Gastroesophageal sphincter (tissue), 4 donors: ENCODE measurements at places on chromosomes 4 and X.

DNA sequence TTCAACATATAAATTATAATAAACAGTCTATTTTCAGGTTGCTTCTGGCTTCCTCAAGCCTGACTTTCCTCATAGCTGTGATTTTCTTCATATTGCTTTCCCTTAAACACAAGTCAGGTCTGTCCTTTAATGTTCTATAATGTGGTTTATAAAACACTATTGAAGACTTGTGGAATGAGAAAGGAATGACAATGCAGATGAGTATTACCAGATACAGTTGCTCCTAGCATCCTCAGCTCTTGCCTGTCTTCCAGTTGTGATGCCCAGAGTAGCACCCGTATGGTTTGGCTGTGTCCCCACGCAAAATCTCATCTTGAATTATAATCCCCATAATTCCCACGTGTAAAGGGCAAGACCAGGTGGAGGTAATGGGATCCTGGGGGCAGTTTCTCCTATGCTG is 265.7 kb upstream of the BOD1L1 start:
- ATAC-seq: no peak

GRCh38 chrX:74238771-74239170 is 65.2 kb upstream of the ZCCHC13 start:
- ATAC-seq: no peak

DNA sequence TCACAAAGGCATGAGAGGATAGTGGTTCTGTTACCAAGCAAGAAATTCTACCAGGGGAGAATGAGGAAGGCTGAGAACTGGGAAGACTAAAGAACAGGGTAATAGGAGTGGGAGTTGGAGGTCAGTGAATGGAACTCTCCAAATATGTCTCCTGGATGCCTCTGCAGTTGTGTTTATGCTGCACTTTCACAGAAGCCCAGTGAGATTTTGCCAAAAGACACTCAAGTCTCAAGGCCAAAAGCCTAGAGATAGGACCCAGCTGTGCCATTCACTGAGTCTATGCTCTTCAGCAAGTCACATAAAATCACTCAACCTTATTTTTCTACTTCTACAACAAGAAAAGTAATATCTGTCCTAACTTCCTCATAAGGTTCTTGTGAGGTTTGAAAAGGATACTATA is 285.4 kb downstream of the UNC5C start:
- ATAC-seq: no peak

- ATAC-seq: no peak
Observed at GRCh38 chr4:68283095-68283494, 37.6 kb upstream of the TMPRSS11B start.

- no peak for ATAC-seq
Observed at GRCh38 chr4:80809039-80809729, 221.3 kb upstream of the BMP3 start.
